Cardiac fibroblast (primary cell): ENCODE measurements at places on chromosomes 3 and 15.
A peak's percentile ranks its signal among the peaks of the same experiment; 100 is the strongest.

DNA sequence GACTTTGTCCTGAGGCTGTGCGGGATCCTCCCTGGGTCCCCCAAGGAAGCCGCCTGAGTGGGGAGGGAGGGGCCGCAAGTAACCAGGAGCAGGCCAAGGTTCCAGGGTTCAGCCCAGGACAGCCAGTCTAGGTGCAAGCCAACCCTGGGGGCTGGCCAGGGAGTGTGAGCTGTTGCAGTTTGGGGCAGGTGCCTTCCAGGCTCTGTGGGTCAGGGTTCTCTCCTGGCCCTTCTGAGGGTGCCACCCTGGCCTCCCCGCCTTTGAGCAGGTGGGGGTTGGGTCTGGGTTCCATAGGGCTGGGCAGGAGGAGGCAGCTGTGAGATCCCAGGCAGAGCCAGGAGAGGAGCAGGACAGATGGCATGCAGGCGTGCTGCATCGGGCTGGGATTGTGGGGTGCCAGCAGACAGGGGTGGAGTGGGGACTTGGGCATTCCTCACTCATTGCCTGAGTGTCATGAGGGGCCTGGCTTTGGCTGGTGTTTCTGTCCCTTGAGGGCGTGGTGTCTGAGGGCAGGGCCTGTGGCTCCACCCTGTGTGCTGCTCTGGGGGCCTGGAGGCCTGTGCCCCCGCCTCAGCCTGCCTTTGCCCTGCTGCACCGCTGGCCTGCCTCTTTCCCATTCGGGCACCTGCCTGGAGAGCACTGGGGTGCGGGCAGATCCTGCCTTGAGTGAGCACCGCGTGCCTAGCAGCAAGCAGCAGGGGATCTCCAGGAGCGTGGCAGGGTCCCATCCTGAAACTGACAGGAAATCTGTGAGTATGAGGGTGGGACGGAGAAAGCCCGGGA, 18.4 kb downstream of the KLF13 start:
- DNase-seq = no peak

- DNase-seq = no peak
Measured at GRCh38 chr3:100090669-100091005, 23.7 kb downstream of the FILIP1L start.

DNA sequence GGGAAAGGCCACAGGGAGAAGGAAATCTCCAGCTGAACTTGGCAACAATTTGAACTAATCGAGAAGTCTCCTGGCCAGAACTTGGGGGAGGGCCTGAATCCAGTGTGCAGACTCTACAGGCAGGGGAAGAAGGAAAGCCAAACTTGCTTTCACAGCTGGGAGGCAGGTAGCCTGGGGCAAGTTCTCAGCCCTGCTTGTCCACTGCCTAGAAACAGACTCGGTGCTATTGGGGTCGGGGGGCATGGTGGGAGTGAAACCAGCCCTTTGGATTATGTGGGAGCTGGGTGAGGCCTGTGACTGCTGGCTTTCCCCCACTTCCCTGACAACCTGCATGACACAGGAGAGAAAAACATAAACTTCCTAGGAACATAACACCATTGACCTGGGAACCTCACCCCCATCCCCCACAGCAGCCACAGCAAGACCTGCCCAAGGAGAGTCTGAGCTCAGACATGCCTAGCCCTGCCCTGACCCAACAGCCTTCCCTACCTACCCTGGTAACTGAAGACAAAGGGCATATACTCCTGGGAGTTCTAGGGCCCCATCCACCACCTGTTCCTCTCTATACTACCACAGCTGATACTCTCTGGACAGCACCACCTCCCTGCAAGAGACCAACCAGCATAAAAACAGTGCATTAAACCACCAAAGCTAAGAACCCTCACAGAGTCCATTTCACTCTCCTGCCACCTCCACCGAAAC, 103.7 kb upstream of the MNS1 start:
- no peak for DNase-seq

- DNase-seq = peak; percentile 88
Measured at GRCh38 chr15:48861813-48862431, 16.0 kb upstream of the EID1 start.
